Activated CD8-positive, alpha-beta memory T cell treated with anti-CD3 and anti-CD28 coated beads, Interleukin-2, amount 10 ng/mL, durations not matched to agents 7 days and 5 days (primary cell): ENCODE measurements at places on chromosomes 12 and 14. TPM values are rescaled to one million over a fixed set of nuclear protein-coding genes. Genes with fewer than 3 reads are reported as not detected.

DNA sequence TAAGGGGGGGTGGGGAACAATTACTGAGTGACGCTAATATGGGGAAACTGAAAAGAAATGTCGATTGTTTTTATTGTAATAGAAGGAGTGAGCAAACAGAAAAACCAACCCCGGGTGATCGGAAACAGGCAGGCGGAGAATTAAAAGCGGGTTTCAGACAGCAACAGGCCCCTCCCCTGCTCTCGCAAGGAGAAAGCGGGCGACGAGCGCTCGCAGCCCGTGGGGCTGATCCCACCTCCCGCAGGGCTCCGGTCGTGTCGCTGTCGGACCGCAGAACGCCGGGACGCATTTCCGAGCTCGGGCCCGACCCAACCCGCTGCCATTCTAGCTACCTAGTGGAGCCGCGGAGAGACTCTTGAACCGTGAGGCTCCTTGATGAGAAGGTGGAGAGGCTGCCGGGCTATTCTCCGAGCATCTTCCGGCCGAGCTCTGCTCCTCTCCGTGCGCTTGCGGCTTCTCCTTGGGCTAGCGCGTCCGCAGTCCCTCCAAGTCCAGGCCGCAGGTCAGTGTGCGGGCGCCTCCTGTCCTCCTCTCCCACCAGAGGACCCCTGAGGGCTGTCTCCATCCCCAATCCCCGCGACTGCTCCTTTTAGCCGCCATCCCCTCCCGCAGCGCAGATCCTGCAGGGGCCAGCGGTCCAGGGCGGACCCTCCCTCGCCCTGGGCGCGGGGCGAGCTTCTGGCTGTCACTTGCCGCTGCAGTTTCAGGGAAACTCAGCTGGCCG lies 4.1 kb upstream of the PAX9 start:
- no peak for DNase-seq

DNA sequence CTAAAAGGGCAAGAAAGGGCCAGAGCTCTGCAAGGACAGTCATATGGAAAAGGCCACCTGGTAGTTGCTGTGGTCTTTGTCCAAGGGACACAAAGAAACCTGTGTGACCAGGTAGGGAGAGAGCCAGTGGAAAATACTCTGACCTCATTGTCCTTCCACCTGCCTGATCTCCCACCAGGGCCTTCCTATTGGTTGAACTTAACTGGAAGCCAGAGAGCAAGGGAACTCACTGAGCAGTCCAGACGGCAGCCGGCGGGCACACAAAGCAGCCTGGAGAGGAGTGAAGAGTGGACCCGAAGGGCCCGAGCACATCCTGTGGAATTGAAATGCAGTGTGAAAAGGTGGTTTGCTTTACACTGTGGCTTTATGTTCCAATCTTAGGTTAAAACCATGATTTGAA lies 120.7 kb downstream of the SLC25A21 start:
- DNase-seq = no peak

DNA sequence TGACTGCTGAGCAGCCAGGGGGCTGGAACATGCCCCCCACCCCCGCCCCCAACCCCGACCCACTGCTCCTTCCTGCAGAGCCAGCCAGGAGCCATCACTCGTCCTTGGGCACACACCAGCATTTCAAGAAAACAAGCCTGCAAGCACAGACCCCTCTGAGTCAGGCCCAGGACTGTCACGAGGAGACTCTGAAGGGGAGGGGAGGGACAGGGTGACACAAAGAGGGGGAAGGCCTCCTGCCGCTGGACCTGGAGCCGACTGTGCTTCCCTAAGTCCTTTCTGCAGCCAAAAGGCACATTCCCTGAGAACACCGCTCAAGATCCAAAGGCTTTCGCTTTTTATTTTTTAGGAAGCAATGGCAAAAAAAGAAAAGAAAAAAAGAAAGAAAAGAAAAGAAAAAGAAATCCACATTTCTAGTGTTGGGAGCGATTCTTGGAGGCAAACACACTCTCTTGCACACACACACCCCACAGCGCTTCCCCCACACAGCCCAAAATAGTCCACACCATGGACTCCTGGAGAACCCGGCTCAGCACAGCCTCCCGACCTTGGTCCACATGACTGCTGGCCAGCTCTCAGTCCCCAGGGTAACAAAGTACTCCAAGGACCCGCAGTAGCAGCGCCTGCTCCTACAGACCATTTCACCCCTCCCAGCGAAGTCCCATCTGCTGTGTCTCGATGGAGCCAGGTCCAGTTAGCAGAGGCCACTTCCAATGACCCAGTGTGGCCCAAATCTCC lies 101.7 kb downstream of the DPF3 start:
- DNase-seq = no peak

HSPA2 gene
- total RNA-seq = 7.2 TPM

RNF212B gene
- total RNA-seq = not detected

FAR2 gene
- total RNA-seq = 12.6 TPM
